Right forelimb (tissue), 1 donor: ENCODE measurements at places on chromosomes 4 and X.

GRCh38 chr4:101954975-101955678 lies 164.6 kb downstream of the BANK1 start:
- DNase-seq, result no peak

DNA sequence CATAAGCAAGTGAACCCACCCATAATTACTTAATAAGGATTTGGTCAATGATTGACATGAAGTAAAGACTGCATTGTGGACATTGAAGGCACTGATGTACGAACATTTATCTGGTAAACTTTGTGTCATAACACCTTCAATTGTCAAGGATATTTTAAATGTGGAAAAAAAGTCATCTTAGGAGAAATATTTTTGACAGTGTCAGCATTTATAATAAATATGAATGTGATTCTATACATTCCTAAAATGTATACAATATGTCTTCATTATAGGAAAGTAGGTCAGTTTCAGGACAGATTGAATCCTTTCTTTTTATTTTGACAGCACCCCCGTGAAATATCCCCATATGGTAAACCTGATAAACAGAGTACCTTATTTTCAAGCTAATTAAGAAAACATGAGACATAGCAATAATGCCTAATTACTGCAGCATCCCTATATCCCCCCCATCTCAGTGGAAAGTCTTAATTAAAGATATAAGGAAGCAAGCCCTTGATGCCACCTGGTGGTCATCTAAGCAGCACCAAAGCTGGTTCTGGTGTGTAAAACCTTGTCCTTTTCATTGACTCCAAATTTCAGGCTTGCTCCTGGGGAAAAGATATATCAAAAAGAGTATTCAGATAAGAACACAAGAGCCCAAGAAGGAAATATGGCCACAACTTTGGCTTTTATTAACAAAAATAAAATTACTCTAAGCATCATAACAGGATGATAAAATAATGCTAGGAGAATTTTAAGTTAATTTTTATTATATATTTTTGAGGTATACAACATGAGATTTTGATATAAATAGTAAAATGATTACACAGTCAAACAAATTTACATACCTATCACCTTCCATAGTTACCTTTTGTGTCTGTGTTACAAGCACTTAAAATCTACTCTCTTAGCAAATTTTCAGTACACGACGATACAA lies 379.7 kb downstream of the TLL1 start:
- DNase-seq, result no peak

GRCh38 chr4:36283912-36284465 lies 2.6 kb downstream of the DTHD1 start:
- no peak for DNase-seq

GRCh38 chr4:145130788-145131399 lies 32.8 kb downstream of the ABCE1 start:
- no peak for DNase-seq

- DNase-seq, result no peak
Observed at GRCh38 chrX:68919707-68920106, 90.9 kb downstream of the EFNB1 start.
